ENCODE measurements at places on chromosomes 6 and 20. TPM values are rescaled to one million over a fixed set of nuclear protein-coding genes. Genes with fewer than 3 reads are reported as not detected.

PDRG1 gene
- total RNA-seq, result 13.9 TPM

LY6G5C gene
- 2.1 TPM for total RNA-seq

SIRPA gene
- total RNA-seq, result not detected

RTF2 gene
- 106 TPM for total RNA-seq

HRH3 gene
- not detected for total RNA-seq

CNKSR3 gene
- not detected for total RNA-seq

SNAP91 gene
- total RNA-seq, result not detected

GNAS-AS1 gene
- 0.96 TPM for total RNA-seq

TMEM244 gene
- not detected for total RNA-seq

DNA sequence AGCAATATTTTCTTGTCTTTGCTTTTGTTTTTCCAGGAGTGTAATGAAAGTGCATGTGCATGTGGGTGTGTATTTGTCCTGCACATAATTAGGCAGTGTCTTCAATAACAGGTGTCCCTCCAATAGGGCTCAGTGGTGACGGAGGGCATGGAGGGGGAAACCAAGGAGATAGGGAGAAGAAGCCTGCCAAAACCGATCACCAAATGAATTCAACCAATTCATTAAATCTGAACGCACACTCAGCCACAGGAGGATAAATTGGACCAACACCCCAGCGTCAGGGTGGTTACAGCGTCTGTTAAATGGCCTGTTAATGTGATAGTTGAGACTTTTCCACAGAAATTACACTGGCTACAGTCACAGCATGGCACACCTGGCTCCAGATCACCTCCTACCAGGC is 527.6 kb downstream of the CD83 start:
- H3K27me3 ChIP-seq, result no peaks in the 10 kb centered on the region
- H3K36me3 ChIP-seq, result peaks cover 5% of the 10 kb centered on the region

GRCh38 chr20:47998736-47999135 is 213.5 kb upstream of the SULF2 start:
- no peak for DNase-seq
- H3K27me3 ChIP-seq, result peaks cover 3% of the 10 kb centered on the region

DNA sequence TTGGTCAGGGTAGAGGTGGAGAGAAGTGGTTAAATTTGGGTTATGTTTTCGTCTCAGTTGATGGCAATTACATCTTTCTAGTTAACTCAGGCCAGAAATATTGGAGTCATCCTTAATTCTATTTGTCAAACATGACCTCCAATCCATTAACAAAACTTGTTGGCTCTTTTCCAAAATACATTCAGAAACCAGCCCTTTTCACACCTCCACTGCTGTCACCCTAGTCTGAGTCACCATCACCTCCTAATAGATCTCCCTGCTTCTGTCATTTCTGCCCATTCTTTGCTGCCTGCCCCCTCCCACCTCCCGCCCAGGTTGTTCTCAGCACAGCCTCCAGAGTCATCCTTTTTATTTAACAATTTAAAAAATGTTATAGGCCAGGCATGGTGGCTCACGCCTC is 3.0 kb upstream of the ABCF1 start:
- no peaks in the 10 kb centered on the region for H3K27me3 ChIP-seq
- no peak overlapping the region for H3K4me3 ChIP-seq
- H3K36me3 ChIP-seq, result peaks cover 7% of the 10 kb centered on the region
- H3K4me1 ChIP-seq, result peaks cover 44% of the 10 kb centered on the region

- H3K4me3 ChIP-seq, result no peak overlapping the region
- H3K36me3 ChIP-seq, result no peaks in the 10 kb centered on the region
- no peaks in the 10 kb centered on the region for H3K27me3 ChIP-seq
- DNase-seq, result no peak
Observed at GRCh38 chr6:167666571-167667203, 160.0 kb upstream of the AFDN start.

DNA sequence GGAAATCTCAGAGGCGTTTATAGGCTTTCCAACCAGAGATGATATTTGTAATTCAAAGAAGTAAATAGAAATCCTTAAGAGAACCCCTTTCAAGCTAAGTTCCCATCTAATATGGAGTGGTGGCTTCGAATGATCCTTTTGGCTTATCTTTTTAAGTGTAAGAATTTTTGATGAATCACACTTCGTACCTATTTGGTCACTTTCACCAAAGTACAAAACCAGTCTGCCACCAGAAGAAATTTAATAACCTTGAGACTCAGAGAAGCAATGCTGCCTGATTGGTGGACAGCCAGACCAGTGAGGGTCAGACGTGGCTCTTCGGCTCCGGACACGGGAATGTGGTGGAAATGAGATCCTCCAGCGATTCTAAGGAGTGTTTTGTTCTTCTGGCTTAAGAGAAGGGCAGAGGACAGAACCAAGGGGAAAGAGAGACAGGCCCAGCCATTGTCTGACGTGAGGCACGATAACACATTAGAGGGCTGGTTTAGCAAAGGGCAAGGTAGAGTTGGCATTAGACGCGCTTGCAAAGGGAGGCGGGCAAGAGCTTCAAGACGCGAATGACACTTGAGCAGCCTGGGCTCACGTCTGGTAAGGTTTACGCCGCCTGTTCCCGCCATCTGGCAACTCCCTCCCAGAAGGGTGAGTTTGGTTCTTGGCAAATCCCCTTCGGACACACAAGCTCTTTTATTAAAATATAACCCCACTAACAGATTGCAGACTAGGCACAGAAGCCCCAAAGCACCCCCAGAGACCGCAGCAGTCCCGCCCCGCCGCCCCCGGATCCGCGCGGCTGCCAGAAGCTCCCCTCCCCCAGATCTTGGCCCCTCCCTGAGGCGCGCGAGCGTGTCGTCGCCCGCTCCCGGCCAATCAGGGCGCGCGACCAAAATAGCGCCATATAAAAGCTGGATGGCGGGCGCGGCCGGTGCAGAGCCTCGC is 50.0 kb upstream of the EZR start:
- H3K36me3 ChIP-seq, result peaks cover 5% of the 10 kb centered on the region
- DNase-seq, result peak; percentile 94
- H3K4me1 ChIP-seq, result peaks cover 39% of the 10 kb centered on the region
- peak overlapping the region; percentile 99 for H3K27ac ChIP-seq
- peaks cover 14% of the 10 kb centered on the region for H3K27me3 ChIP-seq

GRCh38 chr6:167849846-167850459 is 23.2 kb downstream of the AFDN start:
- H3K27ac ChIP-seq, result no peak overlapping the region
- no peak overlapping the region for H3K4me3 ChIP-seq
- no peaks in the 10 kb centered on the region for H3K36me3 ChIP-seq
- DNase-seq, result no peak

DNA sequence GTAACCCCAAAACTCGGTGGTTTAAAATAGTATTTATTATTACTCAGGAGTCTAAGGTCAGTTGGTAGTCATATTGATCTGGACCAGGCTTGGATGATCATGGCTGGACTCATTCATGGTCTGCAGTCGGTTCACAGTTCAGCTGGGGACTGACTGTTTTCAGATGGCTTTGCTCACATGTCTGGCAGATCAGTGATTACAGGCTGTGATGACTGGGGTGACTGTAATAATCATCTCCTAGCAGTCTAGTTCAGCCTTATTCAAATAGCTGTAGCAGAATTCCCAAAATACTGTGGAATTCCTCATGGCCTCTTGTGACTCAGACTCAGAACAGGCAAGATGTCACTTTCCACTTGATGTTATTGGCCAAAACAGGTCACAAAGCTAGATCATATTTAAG is 16.4 kb upstream of the NT5DC1 start:
- H3K4me1 ChIP-seq, result no peaks in the 10 kb centered on the region
- no peaks in the 10 kb centered on the region for H3K36me3 ChIP-seq
- DNase-seq, result no peak
- H3K27ac ChIP-seq, result no peak overlapping the region
- peaks cover 16% of the 10 kb centered on the region for H3K27me3 ChIP-seq

- no peaks in the 10 kb centered on the region for H3K36me3 ChIP-seq
- H3K27ac ChIP-seq, result no peak overlapping the region
- no peak for DNase-seq
- H3K4me1 ChIP-seq, result no peaks in the 10 kb centered on the region
- peaks cover 22% of the 10 kb centered on the region for H3K27me3 ChIP-seq
Observed at GRCh38 chr6:151269321-151269995, 29.7 kb downstream of the AKAP12 start.

DNA sequence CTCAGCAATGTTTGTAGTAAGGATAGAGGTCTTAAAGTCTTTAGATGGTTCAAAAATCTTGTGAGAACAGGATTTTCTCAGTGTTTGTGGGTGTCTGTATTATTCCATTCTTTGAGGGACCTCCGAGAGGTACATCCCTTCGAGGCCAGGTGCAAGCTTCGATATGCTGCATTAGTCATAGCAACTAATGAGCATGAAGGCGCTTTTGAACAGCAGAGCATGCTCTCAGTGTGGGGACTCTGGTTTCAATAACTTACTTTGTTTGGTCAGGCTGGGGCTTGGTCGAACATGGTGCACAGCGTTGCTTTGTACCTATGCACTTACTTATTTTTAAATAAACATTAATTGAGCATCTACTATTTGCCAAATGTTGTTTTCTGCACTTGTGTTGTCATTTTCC is 297.9 kb downstream of the CLIC5 start:
- no peak for DNase-seq
- H3K4me3 ChIP-seq, result no peak overlapping the region
- H3K27me3 ChIP-seq, result no peaks in the 10 kb centered on the region

DNA sequence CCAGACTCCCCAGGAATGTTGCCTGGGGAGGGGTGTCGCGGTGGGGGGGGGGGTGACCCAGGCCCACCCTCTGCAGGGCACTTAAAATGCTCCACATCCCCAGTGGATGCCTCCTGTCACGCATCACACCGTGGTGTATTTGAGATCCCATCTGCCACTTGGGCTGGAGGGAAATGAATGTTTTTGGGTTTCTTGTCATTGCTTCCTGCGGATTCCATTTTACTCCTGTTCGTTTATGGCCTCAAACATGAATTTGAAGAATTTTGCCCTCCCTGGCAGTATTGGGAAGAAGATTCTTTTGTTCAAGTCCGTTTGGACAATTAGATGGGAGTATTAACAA is 544 bp upstream of the KHDC1 start:
- H3K27me3 ChIP-seq, result no peaks in the 10 kb centered on the region
- peaks cover 35% of the 10 kb centered on the region for H3K4me1 ChIP-seq
- peaks cover 26% of the 10 kb centered on the region for H3K36me3 ChIP-seq

DNA sequence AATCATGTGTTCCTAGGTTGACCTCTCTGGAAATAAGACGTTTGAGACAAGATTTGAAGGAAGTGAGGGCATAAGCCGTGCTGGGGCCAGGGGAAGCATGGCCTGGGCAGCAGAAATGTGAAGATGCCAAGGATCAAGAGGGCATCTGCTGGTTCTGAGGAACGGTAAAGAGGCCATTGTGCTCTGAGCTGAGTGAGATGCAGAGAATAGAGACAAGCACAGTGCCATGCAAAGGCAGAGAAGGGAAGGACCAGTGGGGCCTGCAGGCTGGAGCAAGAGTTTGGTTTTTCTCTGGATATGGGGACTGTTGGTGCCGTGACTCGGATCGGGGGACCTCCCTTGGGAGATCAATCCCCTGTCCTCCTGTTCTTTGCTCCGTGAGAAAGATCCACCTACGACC is 50.8 kb downstream of the SMPDL3A start:
- H3K4me1 ChIP-seq, result no peaks in the 10 kb centered on the region
- no peak overlapping the region for H3K27ac ChIP-seq
- peaks cover 2% of the 10 kb centered on the region for H3K27me3 ChIP-seq
- DNase-seq, result no peak
- no peaks in the 10 kb centered on the region for H3K36me3 ChIP-seq

- no peaks in the 10 kb centered on the region for H3K27me3 ChIP-seq
- no peaks in the 10 kb centered on the region for H3K36me3 ChIP-seq
- no peak for DNase-seq
Observed at GRCh38 chr6:48429021-48429420, 318.0 kb upstream of the PTCHD4 start.

DNA sequence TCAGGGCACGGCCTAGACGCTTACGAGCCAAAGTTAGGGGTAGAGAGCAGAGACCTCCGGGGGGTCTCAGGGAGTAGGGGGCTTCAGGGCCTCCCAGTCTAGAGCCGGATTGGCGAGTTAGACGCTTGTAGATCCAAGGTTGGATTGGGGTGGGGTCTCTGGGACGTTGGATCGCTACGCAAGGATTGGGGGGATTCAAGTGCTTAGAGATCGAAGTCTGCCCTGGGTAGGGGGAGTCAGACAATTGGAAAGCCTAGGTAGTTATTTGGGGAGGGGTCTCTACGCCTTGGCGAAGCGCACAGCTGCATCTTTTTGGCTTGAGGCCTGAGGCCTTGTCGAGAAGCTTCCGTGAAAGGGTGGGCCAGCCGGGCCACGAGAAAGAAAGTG is 469 bp downstream of the STX16 start:
- H3K4me1 ChIP-seq, result peaks cover 28% of the 10 kb centered on the region
- no peak for DNase-seq
- peaks cover 28% of the 10 kb centered on the region for H3K36me3 ChIP-seq
- peak overlapping the region; percentile 99 for H3K27ac ChIP-seq
- H3K4me3 ChIP-seq, result peak overlapping the region; percentile 90

DNA sequence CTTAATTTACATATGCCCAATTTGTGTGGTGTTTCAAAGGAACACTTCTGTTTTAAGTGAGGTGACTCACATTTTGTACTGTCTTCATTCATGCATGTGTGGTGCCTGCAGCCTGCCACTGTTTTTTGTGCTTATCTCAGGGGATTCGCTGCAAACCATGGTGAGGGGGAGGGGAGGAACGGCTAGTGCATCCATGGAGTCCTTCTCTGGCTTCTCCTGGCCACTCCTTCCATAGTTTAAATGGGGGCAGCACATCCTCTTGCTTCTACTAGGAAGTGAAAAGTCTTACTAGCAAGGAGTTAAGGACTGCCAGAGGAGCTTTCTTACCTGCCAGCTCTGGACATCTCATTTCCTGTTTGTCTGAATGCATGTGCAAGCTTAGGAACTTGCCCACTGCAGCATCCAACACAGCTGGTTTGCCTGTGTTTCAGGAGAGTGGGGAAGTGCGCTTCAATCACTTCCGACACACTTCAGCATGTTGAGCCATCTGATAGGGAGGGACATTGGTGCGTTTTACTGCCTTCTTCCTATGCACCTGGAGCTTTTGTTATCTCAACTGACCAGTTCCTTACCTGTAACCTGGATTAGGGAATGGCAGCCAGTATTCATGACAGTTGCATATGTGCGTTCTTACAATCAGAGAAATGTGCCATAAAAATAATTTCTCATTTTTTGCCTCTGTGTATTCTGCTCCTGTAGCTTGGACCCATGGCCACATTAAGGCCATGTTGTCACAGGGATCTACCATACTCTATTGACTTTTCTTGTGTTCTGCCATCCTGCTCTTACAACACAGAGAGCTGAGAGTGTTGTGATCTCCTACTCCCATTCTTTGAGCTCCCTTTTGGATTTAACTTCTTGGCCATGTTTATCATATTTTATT is 211.3 kb downstream of the ARID1B start:
- H3K4me1 ChIP-seq, result peaks cover 38% of the 10 kb centered on the region
- peak overlapping the region; percentile 15 for H3K27ac ChIP-seq
- no peak for DNase-seq
- H3K36me3 ChIP-seq, result no peaks in the 10 kb centered on the region
- no peak overlapping the region for H3K4me3 ChIP-seq

DNA sequence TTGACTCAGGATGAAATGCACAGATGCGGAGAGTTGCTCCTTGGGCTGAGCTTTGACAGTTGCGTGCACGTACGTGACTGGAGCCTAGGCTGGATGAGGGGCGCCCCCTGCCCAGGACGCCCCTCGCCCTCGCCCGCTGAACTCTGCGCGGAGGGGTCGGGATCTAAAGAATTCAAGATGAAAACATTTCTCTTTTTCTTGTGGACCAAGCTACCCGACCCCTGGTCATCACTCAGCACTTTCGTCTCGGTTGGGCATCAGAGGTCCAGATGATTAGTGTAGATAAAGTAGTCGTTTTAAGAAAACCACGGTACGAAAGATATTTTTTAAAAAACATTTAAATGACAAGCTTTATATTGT is 700 bp downstream of the DTD1 start:
- no peak for DNase-seq
- peaks cover 26% of the 10 kb centered on the region for H3K4me1 ChIP-seq
- H3K4me3 ChIP-seq, result peak overlapping the region; percentile 73
- H3K27me3 ChIP-seq, result peaks cover 6% of the 10 kb centered on the region
- H3K36me3 ChIP-seq, result peaks cover 2% of the 10 kb centered on the region

GRCh38 chr6:14824484-14825275 is 421.2 kb upstream of the JARID2 start:
- H3K36me3 ChIP-seq, result peaks cover 3% of the 10 kb centered on the region
- H3K4me1 ChIP-seq, result peaks cover 5% of the 10 kb centered on the region
- H3K27me3 ChIP-seq, result no peaks in the 10 kb centered on the region
